Mesothelial cell of epicardium (in vitro differentiated cells): ENCODE measurements at places on chromosomes 5 and 9. TPM values are rescaled to one million over a fixed set of nuclear protein-coding genes. Genes with fewer than 3 reads are reported as not detected.

DNA sequence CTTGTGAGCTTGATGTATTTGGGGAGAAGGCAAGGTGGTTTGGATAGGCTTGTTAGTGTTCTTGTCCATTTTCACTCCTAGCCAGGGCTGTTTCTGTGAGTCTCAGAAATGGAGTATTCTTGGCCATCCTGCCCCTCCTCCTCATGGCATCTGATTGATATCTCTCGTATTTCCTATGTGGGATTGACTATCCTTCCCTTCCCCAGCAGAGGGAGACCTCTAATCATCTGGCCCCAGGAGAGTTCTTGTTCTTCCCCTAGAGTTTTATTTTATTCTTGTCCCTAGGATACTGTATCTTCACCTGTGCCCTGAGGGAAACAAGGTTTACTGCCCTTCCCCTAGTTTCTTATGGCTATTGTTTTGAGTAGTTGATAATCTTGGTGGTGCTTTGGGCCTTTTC, 114.4 kb downstream of the VPS13A start:
- no peak overlapping the region for H3K4me3 ChIP-seq
- DNase-seq, result no peak
- H3K27me3 ChIP-seq, result no peaks in the 10 kb centered on the region
- no peak overlapping the region for H3K27ac ChIP-seq
- H3K36me3 ChIP-seq, result peaks cover 28% of the 10 kb centered on the region

- H3K36me3 ChIP-seq, result peaks cover 5% of the 10 kb centered on the region
- peaks cover 69% of the 10 kb centered on the region for H3K27me3 ChIP-seq
- no peak for DNase-seq
- H3K4me1 ChIP-seq, result no peaks in the 10 kb centered on the region
Measured at GRCh38 chr9:137173796-137174664, 2.2 kb upstream of the TMEM210 start.

DNA sequence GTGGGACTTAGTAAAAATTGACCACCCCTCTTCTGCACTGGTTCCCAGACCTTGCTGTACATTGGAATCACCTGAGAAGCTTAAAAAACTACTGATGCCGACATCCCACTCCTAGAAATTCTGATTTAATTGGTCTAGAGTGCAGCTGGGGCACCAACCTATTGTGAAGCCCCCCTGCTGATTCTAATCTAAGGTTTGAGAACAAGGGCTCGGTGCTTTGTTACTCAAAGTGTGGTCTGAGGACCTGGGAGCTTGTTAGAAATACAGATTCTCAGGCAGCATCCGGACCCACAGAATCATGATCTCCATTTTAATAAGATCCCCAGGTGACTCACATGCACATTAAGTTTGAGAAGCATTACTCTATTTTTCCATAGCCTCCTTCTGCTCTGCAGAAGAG, 57.8 kb upstream of the LPAR1 start:
- no peak overlapping the region for H3K4me3 ChIP-seq
- H3K27ac ChIP-seq, result no peak overlapping the region
- peaks cover 45% of the 10 kb centered on the region for H3K4me1 ChIP-seq
- H3K27me3 ChIP-seq, result peaks cover 3% of the 10 kb centered on the region
- no peaks in the 10 kb centered on the region for H3K36me3 ChIP-seq
- no peak for DNase-seq

DNA sequence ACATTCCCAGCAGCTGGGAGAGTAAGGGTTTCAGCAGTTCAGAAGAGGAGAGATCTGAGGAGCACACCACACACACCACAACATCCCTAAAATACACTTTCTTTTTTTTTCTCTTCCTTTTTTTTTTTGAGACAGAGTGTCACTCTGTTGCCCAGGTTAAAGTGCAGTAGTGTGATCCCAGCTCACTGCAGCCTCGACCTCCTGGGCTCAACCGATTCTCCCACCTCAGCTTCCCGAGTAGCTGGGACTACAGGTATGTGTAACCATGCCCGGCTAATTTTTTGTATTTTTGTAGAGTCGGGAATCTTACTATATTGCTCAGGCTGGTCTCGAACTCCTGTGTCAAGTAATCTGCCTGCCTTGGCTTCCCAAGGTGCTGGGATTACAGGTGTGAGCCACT, 9.7 kb upstream of the UBAP1 start:
- DNase-seq, result no peak
- H3K27ac ChIP-seq, result no peak overlapping the region
- no peaks in the 10 kb centered on the region for H3K4me1 ChIP-seq
- no peak overlapping the region for H3K4me3 ChIP-seq
- H3K27me3 ChIP-seq, result no peaks in the 10 kb centered on the region

DNA sequence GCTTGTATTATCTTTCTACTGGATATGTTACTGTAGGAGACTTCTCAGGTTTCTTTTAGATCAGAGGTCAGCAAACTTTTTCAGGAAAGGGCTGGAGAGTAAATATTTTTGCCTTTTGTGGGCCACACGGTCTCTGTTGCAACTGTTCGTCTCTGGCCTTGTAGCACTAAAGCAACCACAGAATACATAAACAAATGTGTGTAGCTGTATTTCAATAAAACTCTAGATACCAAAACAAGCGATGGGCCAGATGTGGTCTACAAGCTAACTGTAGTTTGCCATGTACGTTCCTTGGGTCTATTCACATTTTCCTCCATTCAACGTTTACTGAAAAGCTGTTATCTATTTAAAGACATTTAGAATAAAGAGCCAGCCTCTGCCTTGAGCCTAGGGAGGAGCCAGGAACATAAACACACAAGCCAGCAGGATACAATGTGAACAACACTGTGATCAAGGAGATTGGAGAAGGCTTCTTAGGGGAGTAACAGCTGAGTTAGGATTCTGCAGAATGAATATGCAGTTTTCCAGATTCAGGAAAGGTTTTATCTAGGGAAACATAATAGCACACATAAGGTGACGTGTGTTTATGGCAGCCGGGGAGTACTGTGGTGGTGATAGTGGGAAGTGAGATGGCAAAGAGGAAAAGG, 33.0 kb upstream of the HOMER1 start:
- no peak for DNase-seq
- peaks cover 26% of the 10 kb centered on the region for H3K4me1 ChIP-seq
- H3K36me3 ChIP-seq, result no peaks in the 10 kb centered on the region
- H3K27ac ChIP-seq, result peak overlapping the region; percentile 87
- H3K27me3 ChIP-seq, result no peaks in the 10 kb centered on the region
- no peak overlapping the region for H3K4me3 ChIP-seq

LECT2 gene
- total RNA-seq, result not detected in 3 replicates

- peaks cover 8% of the 10 kb centered on the region for H3K4me1 ChIP-seq
- no peak overlapping the region for H3K4me3 ChIP-seq
- H3K36me3 ChIP-seq, result no peaks in the 10 kb centered on the region
- no peaks in the 10 kb centered on the region for H3K27me3 ChIP-seq
- no peak for DNase-seq
Measured at GRCh38 chr5:91219803-91220371, 163.2 kb downstream of the ARRDC3 start.

- DNase-seq, result no peak
- H3K36me3 ChIP-seq, result no peaks in the 10 kb centered on the region
- no peak overlapping the region for H3K27ac ChIP-seq
- H3K4me3 ChIP-seq, result no peak overlapping the region
Measured at GRCh38 chr9:122402403-122402871, 31.6 kb downstream of the PTGS1 start.

SOWAHA gene
- total RNA-seq, result 0.52 to 0.67 TPM (median 0.64 TPM) in 3 replicates

DNA sequence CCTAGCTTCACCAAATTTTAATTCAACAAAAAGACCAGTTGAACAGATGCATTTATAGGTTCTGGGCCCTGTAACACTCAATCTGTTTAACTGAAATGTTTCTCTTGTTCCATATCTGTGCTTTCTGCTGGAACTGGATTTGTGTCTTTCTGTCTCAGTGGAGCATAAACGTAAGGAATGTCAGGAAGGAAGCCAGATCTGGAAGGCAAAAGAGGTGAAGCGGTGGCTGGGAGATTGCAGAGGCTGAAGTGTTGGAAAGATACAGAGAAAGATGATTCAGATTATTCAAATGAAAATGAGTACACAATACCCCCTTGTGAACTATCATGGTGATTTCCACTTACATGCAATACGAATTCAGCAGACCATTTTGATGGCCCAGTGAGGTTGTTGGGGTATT, 406.8 kb downstream of the BRINP1 start:
- H3K27me3 ChIP-seq, result no peaks in the 10 kb centered on the region
- H3K36me3 ChIP-seq, result no peaks in the 10 kb centered on the region
- no peak overlapping the region for H3K4me3 ChIP-seq

DNA sequence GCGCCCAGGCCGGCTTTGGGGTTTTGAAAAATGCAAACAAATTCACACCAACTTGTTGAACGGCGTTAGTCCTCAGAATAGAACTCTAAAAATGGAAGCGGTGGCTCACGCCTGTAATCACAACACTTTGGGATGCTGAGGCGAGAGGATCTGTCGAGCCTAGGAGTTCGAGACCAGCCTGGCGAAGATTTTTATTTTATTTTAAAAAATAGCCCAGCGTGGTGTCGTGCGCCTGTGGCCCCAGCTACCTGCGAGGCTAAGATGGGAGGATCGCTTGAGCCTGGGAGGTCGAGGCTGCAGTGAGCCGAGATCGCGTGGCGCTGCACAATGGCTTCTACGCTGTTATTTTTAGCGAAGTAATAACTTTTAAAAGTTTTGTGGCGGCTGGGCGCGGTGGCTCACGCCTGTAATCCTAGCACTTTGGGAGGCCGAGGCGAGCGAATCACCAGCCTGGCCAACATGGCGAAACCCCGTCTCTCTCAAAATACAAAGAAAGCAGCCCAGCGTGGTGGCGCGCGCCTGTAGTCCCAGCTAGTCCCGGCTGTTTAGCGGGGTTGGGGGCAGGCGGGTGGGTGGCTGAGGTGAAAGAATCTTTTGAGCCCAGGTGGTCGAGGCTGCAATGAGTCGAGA, 694 bp upstream of the PLIN2 start:
- peaks cover 9% of the 10 kb centered on the region for H3K36me3 ChIP-seq
- H3K4me3 ChIP-seq, result peak overlapping the region; percentile 89
- DNase-seq, result peak; percentile 48

DNA sequence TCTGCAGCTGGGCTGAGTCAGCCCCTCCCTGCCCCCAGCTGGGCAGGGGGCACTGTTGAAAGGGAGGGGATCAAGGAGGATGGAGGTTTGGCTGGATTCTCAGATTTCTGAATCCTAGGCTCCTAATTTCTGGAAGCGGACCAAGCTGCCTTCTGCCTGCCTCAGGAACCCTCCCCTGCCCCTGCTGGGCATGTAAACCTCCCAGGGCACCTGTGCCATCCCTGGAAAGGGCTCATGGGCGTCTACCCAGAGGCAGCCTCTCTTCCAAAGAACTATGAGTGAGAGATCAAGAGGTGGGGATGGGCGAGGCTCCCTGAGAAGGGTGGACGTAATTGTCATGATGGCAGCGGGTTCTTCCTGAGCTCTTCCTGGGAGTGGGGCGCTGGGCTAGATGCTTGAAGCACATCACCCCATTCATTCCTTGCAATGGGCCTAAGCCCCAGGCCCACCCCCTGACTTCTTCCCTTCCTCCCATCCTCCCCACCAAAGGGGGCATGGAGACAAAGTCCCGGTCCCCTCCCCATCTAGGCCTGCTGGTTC, 21.6 kb downstream of the CSF1R start:
- H3K27ac ChIP-seq, result no peak overlapping the region
- H3K4me1 ChIP-seq, result peaks cover 3% of the 10 kb centered on the region
- H3K36me3 ChIP-seq, result no peaks in the 10 kb centered on the region
- H3K4me3 ChIP-seq, result no peak overlapping the region

GRCh38 chr5:50667023-50667652, 701 bp downstream of the PARP8 start:
- H3K27me3 ChIP-seq, result no peaks in the 10 kb centered on the region
- H3K36me3 ChIP-seq, result no peaks in the 10 kb centered on the region
- H3K4me3 ChIP-seq, result peak overlapping the region; percentile 95
- peak overlapping the region; percentile 99 for H3K27ac ChIP-seq
- peaks cover 29% of the 10 kb centered on the region for H3K4me1 ChIP-seq

- H3K4me1 ChIP-seq, result no peaks in the 10 kb centered on the region
- H3K4me3 ChIP-seq, result no peak overlapping the region
- DNase-seq, result no peak
- H3K36me3 ChIP-seq, result no peaks in the 10 kb centered on the region
Measured at GRCh38 chr5:11785771-11786352, 118.4 kb downstream of the CTNND2 start.

- peak; percentile 66 for DNase-seq
- peaks cover 77% of the 10 kb centered on the region for H3K4me1 ChIP-seq
Measured at GRCh38 chr5:149422366-149423048, 43.4 kb upstream of the IL17B start.

SHOC1 gene
- not detected in 3 replicates for total RNA-seq

- peaks cover 3% of the 10 kb centered on the region for H3K36me3 ChIP-seq
- H3K27ac ChIP-seq, result peak overlapping the region; percentile 89
- DNase-seq, result no peak
- H3K27me3 ChIP-seq, result peaks cover 8% of the 10 kb centered on the region
- no peak overlapping the region for H3K4me3 ChIP-seq
- H3K4me1 ChIP-seq, result peaks cover 21% of the 10 kb centered on the region
Measured at GRCh38 chr5:160363660-160364395, 6.6 kb downstream of the C1QTNF2 start.

TEK gene
- 5.9 to 6.7 TPM (median 6.1 TPM) in 3 replicates for total RNA-seq
